Left lobe of liver (tissue), 2 donors: ENCODE measurements at places on chromosomes 16 and 17. TPM values are rescaled to one million over a fixed set of nuclear protein-coding genes. Genes with fewer than 3 reads are reported as not detected.

GRCh38 chr17:27420211-27420950 lies 35.9 kb upstream of the KSR1 start:
- no peak for DNase-seq

DNA sequence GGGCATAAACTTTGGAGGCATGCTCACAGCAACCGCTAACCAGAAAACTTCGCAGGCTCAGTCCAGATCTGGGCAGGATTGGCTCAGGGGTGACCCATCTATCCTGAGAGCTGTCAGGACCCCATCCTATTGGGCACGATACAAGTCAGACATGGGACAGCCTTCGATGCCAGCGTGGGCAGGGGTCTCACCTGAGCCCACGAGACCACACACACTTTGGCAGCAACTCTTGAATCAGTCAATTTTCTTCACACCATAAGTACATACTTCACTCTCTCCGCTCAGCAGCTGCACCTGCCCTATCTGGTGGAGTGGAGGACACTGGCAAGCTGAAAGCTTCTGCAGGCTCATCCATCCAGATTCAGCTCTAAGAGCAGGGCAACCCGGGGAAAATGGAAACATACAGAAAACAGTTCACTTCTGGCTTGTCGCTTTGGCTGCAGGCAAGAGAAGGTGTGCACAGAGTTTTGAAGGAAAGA lies 48.3 kb downstream of the ZFHX3 start:
- no peak for DNase-seq

DNA sequence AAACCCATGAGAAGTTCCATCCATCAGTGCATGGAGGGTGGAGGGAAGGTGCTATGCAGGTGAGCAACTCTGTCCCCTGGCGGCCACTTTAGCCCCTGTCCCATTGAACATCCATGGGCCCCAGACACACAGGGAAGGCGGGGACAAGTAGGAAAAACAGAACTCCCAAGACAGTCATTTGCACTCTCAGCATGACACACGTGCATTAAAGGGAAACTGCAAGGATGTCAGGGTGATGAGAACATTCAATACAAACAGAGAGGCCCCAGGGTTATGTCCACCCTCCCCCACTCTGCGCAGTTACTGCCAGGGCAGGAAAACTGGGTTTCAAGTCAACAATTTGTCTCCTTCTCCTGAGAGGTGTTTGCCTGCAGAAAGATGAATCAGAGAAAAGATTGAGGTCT lies 44.0 kb upstream of the AKTIP start:
- no peak for DNase-seq

- DNase-seq: no peak
Measured at GRCh38 chr16:11398136-11398535, 52.9 kb downstream of the RMI2 start.

RHBDF1 gene
- 5.8 TPM for total RNA-seq

CD300E gene
- total RNA-seq: 0.08 TPM

- peak; percentile 56 for DNase-seq
Measured at GRCh38 chr17:65371702-65372101, 189.7 kb downstream of the AXIN2 start.
